Nucleus accumbens (tissue), 56 donors: ENCODE measurements at places on chromosomes 12 and 14.

- no peak for DNase-seq
Observed at GRCh38 chr12:101951002-101951670, 73.8 kb downstream of the DRAM1 start.

GRCh38 chr14:96384740-96385139, 7.2 kb upstream of the AK7 start:
- DNase-seq: no peak

DNA sequence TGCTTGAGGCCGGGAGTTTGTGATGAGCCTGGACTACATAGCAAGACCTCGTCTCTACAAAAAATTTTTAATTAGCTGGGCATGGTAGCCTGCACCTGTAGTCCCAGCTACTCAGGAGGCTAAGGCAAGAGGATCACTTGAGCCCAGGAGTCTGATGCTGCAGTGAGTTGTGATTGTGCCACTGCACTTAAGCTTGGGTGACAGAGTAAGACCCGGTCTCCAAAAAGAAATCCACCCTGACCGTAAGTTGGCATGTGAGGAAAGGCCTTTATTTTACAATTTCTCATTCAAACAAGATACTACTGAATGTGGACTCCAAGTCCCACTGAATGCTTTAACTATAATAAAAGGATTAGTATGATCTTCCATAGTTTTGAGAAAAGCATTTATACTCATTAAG, 27.3 kb downstream of the PSMA6 start:
- no peak for DNase-seq

GRCh38 chr14:71583194-71583593, 349.0 kb upstream of the RGS6 start:
- no peak for DNase-seq

DNA sequence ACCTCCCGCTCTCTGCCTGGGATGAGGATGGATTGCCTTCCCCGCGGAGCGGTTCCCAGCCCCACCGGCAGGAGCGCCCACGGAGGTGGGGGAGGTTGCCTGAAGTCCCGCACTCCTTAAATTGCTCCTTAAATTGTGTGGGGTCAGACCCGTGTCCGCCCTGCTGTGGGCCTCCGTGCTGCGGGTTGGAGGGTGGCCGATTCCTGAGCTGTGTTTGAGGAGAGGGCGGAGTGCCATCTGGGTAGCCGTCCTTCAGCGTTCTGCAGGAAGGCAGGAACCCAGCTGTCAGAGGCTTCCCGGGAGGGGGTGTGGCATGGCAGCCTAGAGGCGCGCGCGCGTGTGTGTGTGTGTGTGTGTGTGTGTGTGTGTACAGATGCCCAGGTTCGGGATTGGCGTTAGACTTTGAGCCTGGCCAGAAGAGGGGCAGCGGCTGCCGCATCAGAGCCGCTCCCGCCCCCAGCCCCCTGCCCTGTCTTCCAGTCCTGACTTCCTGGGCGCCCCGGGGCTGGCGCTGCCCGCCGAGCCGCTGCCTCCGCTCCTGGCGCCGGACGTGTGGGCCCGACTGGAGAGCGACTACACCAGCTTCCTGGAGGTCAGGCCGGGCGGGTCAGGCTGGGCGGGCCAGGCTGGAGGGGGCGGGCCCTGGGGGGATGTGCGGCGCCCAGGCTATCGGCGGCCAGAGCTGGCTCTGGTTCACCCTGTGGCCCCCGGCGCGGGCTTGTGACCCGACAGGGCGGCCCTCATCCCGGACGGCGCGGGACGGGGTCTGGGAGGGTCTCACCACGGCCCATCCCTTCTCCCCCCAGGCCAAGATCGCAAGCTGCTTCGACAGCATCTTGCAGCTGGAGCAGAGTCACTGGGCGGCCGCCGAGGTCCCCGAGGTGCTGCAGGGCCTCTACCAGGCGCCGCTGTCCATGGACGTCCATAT, 9.2 kb downstream of the EXOC3L4 start:
- DNase-seq: no peak

- DNase-seq: peak; percentile 87
Observed at GRCh38 chr14:105527826-105528585, 1.6 kb downstream of the TMEM121 start.

DNA sequence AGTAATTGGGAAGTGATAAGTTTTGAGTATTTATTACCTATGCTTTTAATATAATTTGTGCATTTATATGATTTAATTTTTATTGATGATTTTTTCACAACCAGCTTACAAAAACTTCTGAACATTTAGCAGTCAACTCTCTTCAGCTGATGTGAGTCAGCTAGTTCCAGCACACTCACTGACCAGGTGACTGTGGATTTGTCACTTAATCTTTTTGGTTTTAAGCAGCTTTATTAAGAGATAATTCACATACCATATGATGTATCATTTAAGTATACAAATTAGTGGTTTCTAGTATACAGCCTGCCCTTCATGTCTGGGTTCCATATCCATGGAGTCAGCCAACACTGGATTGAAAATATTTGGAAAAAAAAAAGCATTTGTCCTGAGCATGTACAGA, 103.5 kb downstream of the SYNE2 start:
- DNase-seq: no peak

DNA sequence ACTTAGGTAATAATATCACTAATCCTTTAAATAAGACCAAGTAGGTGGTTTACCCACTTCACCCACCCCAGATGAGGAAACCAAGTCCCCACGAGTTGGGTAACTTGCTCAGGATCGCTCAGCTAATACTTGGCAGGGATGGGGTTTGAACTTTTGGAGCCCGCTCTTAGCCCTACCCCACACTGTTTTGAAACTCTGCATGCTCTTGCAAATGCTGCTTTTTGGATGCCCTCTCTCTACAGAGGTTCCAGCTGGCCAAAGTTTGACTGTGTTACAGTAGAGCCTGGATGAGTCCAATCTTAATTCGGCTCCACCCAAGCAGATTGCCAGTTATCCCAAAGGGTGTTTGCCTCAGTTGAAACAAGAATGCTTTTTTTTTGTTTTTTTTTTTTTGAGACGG, 6.8 kb downstream of the PLEKHG3 start:
- no peak for DNase-seq

DNA sequence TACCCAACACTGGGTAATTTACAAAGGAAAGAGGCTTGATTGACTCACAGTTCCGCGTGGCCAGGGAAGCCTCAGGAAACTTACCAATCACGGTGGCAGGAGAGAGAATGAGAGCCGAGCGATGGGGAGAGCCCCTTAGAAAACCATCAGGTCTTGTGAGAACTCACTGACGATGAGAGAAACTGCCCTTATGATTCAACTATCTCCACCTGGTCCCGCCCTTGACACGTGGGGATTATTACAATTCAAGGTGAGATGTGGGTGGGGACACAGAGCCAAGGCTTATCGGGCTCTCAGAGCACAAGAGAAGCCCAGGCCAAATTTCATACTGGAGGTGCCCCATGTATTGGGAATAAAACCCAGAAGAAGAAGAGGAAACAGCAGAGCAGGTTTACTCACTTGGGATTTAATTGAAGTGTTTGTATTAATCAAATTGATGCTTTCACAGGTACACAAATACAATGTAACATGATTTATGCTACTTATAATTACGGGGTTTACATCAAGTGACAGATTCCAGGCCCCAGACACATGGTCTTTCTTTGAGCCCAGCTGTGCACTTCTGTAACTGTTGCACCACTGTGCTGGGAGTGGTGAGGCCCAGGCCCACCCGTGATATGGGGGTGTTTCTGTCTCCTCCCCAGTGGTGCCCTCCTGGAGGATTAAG, 8.2 kb upstream of the CCDC85C start:
- no peak for DNase-seq

GRCh38 chr12:132222096-132222807, 78.0 kb downstream of the NOC4L start:
- DNase-seq: no peak

- DNase-seq: no peak
Observed at GRCh38 chr14:95049952-95050351, 107.4 kb downstream of the DICER1 start.

GRCh38 chr12:88556213-88556774, 24.0 kb downstream of the KITLG start:
- DNase-seq: no peak

DNA sequence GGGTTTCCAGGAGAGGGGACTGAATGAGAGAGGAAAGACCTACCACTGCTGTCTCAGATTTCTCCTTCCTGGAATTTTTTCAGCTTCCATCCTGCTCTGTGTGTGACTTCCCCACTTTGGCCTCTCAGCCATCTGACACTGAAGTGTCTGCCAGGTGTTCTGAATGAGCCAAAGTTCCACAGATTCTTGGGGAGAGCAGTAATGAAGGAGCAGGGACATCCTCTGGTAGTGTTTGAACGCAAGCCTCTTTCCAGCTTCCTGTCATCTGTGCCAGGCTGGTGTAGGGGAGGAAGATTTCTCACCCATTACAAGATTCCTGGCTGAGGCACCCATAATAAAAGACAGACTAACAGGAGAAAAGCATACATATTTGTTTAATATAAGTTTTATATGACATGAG, 141.7 kb upstream of the NRXN3 start:
- DNase-seq: no peak

- DNase-seq: no peak
Observed at GRCh38 chr14:20657216-20658211, 16.0 kb upstream of the OR6S1 start.

DNA sequence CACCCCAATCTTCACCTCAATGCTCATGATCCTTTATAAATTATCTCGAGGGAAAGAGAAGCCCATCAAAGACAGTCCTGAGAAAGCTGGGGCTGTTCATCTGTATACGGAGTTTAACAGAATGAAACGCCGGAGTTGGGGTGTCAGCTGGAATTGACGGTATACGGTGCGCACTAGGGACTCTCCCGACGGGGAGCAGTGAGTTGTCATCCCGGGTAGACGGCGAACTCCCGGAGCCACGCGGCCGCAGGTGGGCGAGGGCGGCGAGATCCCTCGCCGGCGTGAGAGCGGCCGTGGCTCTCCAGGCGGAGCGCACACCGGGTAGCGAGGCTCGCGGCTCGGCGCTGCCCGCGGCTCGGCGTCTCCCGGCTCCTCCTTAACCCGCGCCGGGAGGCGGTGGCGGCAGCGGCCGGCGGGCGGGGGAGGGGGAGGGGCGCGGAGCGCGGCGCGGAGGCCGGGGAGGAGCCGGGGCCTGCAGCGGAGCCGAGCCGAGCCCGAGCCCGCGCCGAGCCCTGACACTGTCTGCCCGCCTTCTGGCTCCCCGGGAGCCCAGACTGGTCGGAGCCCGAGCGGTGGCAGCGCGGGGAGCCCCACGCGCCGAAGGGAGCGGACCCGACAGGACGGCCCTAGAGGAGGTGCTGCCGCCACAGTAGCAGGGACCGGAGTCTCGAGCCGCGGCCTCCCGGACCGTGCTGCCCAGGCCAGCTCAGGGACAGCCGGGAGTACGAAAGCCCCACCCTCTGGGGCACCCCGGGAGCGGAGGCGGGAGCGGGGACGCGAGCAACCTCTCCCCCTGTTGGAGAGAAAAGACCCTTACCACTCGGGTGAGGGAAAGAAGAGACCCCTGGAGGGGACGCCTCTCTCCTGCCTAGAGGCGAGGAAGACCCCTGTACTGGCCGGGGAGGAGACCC, at the start of gene FOXJ2:
Gene FOXJ2, plus strand, starts transcription at position 475 of the 911 bp plus-strand sequence. CDS start 7,117 bp downstream, outside the sequence.
- DNase-seq: peak; percentile 30

DNA sequence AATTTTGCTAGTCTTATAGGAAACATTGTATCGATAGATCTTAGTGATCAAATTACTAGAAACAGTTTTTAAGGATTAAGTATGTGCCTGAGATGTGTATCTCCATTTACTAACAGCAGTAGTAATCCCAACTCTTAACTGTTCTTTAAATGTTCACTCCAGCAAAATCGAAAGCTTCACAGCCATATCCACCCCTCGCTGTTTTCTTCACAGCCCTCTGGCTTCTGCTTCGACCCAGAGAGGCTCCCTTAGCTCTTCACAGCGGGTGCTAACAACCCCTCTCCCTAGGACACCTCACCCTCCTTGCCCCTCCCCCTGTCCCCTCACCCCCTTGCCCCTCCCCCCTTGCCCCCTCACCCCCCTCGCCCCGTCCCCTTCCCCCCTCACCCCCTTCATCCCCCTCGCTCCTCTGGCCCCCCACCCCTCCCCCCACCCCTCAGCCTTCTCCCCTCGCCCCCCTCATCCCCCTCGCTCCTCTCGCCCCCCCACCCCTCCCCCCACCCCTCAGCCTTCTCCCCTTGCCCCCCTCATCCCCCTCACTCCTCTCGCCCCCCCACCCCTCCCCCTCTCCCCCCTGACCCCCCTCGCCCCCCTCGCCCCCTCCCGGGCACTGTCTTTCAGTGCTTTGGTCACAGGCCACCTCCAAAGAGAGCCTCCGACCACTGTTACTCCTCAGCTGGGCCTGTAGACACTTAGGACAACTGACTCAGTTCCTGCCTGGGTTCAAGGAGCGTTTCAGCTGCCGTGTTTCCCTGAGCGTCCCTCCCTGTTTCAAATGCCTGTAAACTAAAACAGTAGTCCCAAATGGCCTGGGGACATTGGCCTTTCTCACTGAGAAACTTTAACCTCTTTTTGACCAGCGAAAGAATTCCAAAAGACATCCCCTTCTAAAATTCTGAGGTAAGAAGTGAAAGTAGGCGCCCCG, 46.0 kb upstream of the DYNC1H1 start:
- DNase-seq: no peak

- no peak for DNase-seq
Observed at GRCh38 chr14:29459969-29460560, 467.6 kb downstream of the PRKD1 start.

- no peak for DNase-seq
Observed at GRCh38 chr12:114747012-114747858, 63.3 kb upstream of the TBX3 start.

- no peak for DNase-seq
Observed at GRCh38 chr12:4506870-4507269, 31.8 kb upstream of the RAD51AP1 start.

GRCh38 chr14:74973003-74973653, 17.7 kb upstream of the PGF start:
- no peak for DNase-seq

DNA sequence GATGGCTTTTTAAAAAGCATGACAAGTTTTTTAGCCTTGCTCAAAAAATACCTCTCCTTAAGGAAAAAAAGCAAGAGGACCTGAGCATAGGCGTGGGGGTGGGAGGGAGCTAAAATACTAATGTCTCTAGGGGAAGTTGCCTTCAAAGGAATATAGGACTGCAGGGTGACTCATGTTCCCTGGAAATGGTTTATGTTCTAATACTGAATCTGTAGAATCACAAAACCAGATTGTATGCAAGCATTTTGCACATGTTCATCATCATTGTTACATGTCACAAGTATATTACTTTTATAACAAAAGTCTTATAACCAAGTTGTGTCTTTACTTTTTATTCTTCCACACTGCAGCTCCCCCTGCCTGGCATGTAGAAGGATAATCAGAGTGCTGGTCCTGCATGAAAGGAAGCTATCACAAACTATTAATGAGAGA, 36.6 kb downstream of the GPR135 start:
- DNase-seq: no peak

DNA sequence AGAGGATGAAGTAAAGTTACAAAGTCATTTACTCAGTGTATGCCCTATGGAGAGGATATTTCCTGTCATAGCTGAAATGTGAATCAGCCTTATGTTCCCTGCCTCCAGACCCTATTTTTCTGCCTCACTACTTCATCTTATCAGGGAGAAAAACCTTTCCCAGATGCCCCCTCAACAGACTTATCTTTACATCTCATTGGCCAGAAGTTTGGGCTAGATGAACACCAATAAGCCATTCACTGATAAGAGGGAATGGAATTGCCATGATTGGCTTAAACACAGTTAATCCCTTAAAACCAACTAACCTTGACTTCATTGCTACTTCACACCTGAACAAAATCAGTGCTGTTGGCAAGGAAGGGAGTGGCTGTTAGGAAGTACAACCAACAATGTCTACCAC, 40.1 kb downstream of the CREBL2 start:
- no peak for DNase-seq

- DNase-seq: peak; percentile 28
Observed at GRCh38 chr14:51507906-51508511, 143.7 kb upstream of the FRMD6 start.

GRCh38 chr14:104158827-104159798, 20.7 kb downstream of the KIF26A start:
- DNase-seq: no peak

GRCh38 chr14:64227856-64228255, 66.3 kb downstream of the ESR2 start:
- no peak for DNase-seq
